ENCODE measurements at places on chromosomes 1 and 21. TPM values are rescaled to one million over a fixed set of nuclear protein-coding genes. Genes with fewer than 3 reads are reported as not detected.

- DNase-seq = no peak
Observed at GRCh38 chr1:156399355-156400125, 30.5 kb downstream of the RHBG start.

DNA sequence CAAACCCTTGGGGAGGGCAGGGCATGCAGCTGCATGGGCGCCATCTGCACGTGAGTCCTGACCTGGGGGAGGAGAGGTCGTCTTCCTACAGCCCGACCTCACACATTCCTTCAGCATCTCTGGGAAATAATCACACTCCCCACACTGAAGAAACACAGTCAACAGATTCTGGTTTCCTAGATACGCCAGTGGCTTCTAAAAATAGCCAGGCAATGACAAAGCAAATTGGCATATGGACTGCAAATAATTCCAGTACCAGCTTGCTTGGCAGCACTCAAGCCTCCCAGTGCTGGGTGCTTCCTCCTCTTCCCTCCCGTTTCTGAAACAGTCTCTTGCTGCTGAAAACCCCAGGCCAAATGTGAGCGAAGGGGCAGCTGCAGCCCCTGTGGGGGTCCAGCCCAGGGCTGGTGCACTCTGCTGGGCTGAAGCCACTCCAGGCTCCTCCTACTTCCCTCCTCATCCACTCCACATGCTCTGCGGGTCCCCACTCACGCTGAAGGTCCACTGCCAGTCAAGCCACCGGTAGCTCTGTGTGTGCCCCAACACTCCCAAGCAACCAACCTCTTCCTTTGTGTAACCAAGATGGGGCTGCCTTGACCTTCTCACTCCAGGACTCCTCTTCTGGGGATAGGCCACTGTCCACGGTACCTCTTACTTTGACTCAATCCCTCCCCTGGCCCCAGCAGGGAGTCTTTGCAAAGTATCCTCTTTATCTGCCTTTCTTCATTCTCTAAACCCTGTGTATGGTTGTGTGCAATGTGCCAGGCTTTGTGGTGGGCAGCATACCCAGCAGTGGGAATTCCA, 69.0 kb downstream of the KCND3 start:
- no peak for DNase-seq

DNA sequence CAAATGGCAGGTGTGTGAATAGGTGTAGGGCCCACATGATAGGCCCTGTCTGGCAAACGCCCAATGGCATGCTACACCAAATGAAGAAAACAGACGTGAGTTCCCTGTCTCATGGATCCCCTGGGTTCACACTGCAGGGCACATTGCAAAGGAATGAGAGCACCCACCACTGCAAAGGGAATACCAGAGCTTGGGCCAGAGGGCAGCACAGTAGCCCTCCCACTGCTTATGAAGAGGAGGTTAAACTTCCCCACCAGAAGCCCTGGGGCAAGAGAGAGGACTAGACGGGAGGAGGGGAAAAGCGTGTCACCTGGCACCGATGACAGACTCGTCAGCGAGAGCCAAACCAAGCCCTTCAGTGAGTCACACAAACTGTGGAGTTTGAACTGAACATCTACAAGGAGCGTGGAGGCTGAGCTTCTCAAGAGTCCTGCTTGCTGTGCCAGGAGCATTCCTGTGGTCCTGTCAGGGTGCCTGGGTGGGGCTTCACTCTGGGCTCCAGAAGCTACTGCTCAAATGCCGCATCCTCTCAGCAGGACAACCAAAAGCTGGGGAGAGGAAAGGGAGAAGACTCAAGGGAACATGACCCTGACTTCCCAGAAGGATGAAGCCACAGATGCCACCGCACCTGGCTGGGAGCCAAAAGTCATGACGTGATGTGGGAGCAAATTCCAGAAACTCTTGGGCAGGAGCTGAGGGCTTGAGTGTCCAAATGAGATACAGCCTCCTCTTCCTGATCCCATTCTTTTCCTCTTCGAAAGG, 61.1 kb downstream of the TOMM20 start:
- peak; percentile 94 for DNase-seq

DNA sequence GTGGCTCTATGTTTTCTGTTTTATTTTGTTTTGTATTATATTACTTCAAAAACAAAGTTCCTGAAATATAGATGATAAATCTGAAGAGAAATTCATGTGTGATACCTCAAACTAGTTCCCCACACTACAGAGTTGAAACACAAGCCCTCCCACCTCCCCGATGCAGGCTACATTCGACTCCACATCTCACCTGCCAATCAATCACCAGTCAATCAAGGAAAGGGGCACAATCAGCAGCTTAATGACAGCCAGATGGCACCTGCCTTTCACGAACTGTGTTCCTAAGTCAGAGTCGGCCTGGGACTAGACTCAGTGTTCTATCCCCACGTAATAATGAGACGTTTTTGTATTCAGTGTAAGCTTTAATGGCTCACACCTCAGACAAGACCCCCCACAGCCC, 313.4 kb downstream of the SPATA17 start:
- DNase-seq = no peak

DNA sequence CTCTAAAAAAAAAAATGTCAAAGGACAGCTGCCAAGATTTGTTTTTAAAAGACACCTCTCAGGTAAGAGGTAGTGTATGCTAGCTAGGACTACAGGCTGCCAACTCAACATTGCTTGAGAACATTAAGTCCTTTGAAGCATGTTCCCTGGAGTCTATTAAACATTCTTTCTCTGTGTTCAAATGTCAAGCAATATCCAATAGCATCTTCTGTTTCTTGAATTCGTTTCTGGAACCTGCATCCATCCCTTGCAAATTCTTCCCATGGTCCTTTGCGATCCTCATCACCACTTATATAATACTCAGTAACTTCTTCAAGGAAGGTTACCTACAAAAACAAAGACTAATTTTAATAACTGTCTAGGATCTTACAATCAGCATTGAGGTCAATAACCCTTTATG, 5.6 kb downstream of the PPP1R15B start:
- no peak for DNase-seq

DNA sequence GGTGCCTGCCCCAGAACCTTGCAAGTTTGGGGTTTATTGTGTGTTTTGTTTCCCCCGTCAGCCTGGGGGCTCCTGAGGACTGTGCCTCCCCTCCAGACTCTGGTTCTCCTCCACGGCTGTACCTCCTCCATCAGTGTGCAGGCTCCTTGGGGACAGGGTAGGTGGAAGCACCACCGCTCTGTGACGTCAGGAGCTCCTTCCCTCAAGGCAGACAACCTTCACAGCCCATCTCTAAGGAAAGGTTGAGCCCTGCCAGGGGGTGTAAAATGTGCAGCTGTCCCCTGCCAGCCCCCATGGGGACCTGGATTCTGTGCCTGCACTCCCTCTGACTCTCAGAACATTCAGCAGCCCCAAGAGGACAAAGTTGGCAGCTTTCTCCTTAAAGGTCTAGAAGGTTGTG, 465 bp upstream of the HSPB7 start:
- no peak for DNase-seq

- DNase-seq = peak; percentile 96
Observed at GRCh38 chr1:184386312-184387068, at the start of gene C1orf21. Gene C1orf21, plus strand, starts transcription at chr1:184387029. Its CDS starts 90,481 bp downstream, at chr1:184477510.

DNA sequence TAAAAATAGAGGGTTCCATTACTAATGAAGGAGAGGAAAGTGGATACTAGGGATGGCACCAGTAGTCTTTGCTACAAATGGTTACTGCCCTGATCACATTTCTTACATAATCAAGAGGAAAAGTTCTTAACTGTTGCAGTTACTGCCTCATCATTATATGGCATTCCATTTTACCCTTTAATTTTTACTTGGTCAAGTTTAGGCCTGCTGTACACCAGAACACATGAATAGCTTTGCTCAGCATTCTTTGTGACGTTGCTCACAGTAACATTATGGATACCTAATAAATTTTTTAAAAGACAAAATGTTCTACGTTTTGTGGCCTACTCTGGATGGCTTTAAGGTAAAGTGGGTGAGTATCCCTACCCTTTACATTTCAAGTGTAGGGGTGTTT, 38.6 kb upstream of the CR1L start:
- DNase-seq = no peak

Gene LDLRAD1
- not detected for total RNA-seq

Gene NR5A2
- total RNA-seq = not detected

Gene TNFRSF4
- total RNA-seq = 0.19 TPM

Gene CDA
- not detected for total RNA-seq

All from osteocyte (in vitro differentiated cells).